ENCODE measurements at places on chromosomes 5 and 9.

GRCh38 chr5:174109698-174110260 lies 64.3 kb downstream of the NSG2 start:
- DNase-seq, result no peak

GRCh38 chr9:106479679-106480078 lies 383.3 kb upstream of the ZNF462 start:
- no peak for DNase-seq

- no peak for DNase-seq
Measured at GRCh38 chr5:177163500-177163899, 29.9 kb downstream of the NSD1 start.

DNA sequence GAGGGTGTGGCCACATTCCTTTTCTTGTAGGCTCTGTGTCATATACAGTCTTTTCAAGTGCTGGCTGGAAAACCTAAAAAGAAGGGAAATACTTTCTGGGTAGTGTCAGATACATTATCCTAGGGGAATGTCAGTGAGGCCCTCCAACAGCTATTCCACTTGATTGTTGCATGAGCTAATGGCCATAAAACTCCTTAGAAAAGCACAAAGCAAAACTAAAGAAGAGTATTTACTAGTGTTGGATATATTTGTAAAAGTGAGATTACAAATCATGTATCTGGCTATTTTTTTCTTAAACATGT lies 829 bp downstream of the ANXA1 start:
- DNase-seq, result no peak

GRCh38 chr5:16551628-16552027 lies 65.2 kb downstream of the RETREG1 start:
- DNase-seq, result no peak

DNA sequence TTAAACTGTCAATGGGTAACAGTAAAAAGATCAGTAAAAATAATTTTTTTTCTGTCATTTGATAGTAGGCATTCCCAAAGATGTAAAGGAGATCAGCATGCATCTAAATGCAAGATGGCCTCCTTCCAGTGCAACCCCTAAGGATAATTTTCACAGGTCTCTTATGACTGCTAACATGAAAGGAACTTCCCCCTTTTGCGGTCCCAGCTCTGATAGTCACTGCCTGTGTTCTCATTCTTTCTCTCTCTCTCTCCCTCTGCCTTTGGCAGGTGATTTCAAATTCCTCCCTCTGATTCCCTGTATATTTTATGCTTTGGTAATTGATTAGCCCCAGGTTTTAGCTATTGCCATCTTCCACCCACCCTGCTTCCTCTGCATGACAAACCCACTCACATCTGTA lies 8.9 kb downstream of the SPINK14 start:
- no peak for DNase-seq

DNA sequence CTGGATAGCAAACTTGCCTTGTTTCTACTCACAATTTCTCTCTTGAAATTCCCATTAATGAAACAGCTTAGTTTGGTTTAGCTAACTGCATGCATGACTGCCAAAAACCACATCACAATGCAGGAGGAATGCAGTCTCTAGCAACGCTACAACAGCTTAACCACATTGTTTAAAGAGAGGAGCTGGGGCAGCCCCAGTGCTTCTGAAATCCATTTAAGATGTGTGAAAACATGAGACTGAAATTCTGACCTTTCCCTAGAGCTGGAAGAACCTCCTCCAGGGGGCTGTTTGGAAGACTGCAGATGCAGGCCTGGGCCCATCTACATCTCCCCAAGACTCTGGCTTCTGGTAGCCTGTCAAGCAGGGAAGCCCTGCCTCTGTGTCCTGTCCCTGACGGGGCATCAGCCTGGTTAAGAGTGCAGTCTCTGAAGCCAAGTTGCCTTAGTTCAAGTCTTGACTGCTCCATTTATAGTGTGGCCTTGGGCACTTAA lies 157.1 kb downstream of the ZNF462 start:
- DNase-seq, result no peak

GRCh38 chr5:39266442-39266841 lies 47.1 kb upstream of the FYB1 start:
- DNase-seq, result no peak

DNA sequence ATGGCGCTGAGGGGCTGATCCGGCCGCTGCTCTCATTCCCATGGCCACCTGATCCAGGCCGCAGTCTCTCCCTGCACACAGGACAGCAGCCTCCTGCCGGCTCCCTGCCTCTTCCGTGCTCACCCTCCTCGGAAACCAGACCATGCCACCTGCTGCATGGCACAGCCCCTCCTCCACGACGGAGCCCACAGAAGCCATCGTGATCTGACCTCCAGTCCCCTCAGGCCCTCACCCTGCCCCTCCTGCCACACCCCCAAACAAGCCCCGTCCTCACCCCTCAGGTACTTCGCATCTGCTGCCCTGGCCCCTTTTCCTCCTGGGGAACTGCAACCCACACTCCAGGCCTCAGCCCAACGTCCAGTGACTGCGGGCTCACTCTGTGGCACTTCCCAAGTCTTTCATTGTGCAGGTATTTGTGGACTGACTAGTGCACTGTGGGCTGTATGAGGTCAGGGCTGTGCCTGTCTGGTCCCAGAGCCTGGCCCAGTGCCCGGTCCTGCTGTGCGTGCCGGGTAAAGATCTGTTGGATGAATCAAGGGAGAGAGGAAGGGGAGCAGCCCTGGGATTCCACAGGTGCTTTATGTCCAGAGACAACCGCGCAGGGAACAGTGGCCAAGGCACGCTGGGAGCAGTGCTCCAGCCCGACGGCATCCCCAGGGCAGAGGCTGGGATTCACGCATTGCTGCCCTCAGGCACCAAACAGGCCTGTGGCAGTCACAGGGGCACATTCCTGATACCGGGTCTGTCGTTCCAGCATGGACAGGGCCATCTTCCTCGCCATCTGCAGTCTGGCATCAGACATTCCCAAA lies 86.1 kb downstream of the ADAMTS2 start:
- DNase-seq, result peak; percentile 1

DNA sequence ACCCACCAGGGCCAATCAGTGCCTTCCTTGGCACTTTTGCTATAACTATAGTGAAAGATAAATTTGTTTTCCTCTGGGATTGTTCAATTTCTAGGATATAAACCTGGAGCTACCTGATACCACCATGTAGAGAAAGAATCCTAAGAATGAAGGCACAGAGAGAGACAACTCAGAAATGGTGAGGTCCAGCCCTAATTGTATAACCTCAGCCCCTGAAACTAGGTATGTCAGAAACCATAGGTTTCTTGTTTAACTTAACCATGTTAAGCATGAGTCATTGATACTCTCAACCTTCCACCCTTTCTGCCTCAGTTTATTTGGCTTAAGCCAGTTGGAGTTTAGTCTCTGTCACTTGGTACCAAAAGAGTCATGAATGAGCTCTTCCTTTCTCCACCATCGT lies 4.6 kb upstream of the SPZ1 start:
- no peak for DNase-seq

DNA sequence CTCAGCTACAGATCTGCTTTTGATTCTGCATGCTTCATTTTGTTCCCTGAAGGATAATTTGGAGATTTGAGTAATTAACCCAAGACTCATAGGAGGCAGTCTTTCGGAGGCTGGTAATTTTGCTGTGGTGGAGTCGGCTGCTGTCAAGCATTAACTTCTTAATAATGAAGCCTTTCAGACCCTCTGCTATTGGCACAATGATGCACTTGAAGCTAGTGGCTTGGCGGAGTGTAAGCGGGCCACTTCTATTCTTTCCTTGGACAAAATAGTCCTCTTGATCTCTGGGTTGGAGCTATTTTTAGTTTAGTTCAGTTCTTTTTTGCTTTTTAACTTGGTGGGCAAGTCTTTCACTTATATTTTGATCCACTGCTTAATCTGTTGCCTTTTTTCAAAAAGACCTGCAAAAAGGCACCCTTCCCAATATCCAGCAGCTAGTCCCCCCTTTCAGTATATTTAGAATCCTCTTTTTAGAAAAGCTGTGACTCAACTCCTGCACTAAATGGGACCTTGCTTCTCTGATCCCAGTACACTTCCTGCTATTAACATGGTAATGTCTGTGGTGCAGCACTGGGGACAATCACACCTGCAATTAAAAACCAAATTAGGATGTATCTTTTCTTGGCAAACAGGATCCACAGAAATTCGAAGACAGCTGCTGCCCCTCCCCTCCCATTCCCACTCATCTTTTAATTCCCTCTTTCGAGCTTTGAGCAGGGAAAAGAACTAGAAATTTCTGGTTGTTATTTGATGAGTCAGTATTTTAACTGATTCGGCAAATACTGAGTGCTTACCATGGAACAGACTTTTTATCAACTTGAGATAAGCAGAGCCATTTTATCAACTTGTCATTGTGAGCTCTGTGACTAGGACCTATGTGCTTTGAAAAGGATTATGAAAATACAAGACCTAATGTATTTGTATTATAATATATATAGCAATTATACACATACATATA lies 169.4 kb upstream of the ANKRD55 start:
- DNase-seq, result no peak

DNA sequence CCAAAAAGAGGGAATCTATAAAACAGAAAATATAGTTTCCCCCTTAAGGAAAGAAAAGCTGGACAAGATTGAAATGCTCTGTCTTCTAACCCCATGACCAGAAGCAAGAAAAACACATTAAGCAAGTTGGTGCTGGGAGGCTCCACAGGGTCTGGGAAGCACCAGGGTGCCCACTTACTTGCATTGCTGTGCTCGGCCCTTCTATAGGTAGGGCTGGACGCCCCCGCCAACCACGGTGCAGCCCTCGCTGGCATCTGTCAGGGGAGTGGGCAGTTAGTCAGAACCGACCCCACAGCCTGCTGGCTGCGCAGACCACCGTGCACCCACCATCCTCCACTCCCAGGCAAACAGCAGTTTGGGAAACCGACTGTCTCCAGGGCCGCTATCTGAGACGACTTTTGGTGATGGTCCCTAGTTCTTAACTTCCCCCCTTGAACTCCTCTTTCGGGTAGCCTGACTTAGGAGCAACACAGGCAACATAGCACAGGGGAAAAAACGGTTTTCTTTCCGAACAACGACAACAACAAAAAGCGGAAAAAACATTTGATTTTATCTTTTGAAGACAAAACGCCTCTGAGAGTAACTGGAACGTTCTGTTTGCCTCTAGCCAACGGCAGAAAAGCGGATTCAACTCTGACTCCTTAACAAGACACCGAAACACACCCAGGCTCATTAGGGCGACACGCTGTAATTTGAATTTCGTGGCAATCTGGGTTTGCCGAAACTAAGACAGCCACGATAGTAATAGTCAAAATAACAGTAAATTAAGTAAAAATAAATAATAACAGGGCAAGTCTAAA lies 3.9 kb downstream of the IRX2 start:
- no peak for DNase-seq

- no peak for DNase-seq
Measured at GRCh38 chr5:154517181-154517580, 39.2 kb upstream of the HAND1 start.

DNA sequence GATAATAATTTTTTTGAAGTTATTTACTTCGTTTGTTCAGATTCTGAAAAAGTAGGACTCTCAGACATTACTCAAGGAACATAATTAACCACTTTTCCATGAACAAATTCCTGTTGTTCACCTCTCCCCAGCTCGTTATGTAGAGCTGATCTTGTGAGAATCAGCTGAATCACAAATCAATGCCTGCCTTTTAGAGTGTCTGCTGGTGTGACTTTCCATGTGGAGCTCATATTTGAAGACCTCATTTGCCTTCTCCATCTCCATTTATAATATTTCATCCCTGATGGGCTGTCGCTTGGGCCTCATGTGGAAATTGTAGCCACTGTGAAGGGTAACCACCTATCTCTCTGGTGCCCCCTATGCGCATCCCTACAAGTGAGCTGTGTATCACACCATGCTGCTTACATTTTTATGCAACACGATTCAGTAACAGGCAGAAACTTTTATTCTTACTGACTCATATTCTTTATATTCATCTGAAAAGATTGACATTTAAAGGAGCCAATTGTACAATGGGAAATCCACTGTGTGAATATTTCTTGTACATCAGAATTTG lies 111.3 kb downstream of the STK32A start:
- DNase-seq, result no peak

DNA sequence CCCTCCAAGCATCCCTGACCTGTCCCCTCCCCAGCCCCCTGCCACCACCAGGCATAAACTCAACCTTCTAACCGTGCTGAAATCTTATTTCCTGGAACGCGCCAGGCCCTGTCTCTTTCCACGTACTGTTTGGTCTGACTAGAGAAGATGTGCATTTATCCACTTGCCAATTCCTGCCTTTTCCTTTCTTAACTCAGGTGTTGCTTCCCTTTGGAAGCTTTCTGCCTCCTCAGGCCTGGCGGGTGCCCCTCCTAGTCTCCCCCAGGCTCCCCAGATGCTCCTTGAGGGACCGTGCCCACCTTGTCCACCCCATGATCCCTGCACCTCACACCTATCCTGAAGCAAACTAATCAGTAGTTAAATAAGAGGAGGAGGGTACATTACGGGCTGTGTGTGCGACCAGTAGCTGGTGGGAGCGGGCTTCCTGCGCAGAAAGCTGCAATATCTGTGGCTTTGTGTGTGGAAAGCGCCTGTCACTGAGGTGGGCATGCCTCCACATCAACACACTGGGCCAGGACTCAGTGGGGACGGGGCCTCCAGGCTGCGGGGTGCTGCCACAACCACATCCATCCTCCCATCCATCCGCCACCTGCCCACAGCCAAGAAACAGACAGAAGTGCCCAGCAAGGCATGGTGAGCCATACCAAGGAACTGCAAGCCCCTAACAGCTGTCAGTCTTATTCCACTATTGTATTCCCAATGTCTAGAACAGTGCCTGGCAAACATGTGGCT lies 73.5 kb downstream of the COL23A1 start:
- DNase-seq, result no peak

GRCh38 chr5:159545156-159545555 lies 214.9 kb upstream of the IL12B start:
- DNase-seq, result no peak

- DNase-seq, result no peak
Measured at GRCh38 chr5:156121882-156122281, 205.1 kb upstream of the SGCD start.

DNA sequence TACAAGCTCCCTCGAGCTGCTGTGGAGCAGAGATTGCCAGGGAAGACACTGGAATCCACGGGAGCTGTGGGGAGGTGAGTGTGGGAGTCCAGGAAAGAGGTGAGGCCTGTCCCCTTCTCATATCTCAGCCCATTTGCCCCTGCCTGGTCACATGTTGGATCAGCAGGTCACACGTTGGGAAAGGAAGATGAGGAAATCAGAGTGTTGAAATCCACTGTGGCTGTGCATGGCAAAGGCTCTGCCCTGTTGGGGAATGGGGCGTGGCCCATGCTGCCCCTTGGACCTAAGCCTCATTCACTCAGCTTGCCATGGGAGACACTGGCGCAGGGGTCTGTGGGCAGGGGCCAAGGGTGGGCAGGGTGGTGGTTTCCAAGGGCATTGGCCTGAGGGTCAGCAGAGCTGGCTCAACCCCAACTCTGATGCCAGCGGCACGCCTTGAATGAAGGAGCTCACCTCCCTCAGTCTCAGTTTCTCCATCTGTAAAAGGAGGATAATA lies 85.4 kb upstream of the CPEB4 start:
- no peak for DNase-seq

GRCh38 chr5:43396762-43397304 lies 15.4 kb downstream of the CCL28 start:
- DNase-seq, result peak; percentile 24
